Natural killer cell treated with Interleukin-12 subunit alpha and Interleukin-12 subunit beta and Interleukin-15 and Interleukin-18, amount 100 ng/mL, for 72 hours (primary cell): ENCODE measurements at places on chromosomes 1 and 21. TPM values are rescaled to one million over a fixed set of nuclear protein-coding genes. Genes with fewer than 3 reads are reported as not detected.

FOXO6 gene
- total RNA-seq, result not detected

DNA sequence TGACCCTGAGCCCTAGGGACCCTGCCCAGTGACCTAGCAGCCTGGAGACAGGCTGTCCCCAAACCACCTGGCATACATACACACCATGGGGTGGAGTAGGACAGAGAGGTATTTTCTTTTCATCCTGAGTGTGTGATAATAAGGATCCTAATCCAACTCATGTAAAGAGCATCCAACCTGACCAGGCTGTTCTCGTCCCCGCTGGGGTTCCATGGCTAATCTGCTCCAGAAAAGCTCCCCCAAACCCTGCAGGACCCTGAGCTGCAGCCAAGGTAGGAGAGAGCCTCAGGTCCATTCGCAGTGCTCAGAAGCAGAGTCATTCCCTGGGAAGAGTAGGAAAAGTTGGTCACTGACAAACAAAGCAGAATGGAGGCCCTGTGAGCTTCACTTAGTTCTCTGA lies 31.4 kb downstream of the KCND3 start:
- H3K27me3 ChIP-seq, result peaks cover 24% of the 10 kb centered on the region
- H3K36me3 ChIP-seq, result no peaks in the 10 kb centered on the region
- no peak overlapping the region for H3K4me3 ChIP-seq
- DNase-seq, result no peak
- H3K27ac ChIP-seq, result no peak overlapping the region
- H3K4me1 ChIP-seq, result no peaks in the 10 kb centered on the region

GRCh38 chr1:244556263-244556662 lies 95.2 kb downstream of the CATSPERE start:
- no peak overlapping the region for H3K4me3 ChIP-seq
- peaks cover 8% of the 10 kb centered on the region for H3K36me3 ChIP-seq
- H3K27me3 ChIP-seq, result no peaks in the 10 kb centered on the region
- H3K4me1 ChIP-seq, result no peaks in the 10 kb centered on the region
- no peak overlapping the region for H3K27ac ChIP-seq
- no peak for DNase-seq

GRCh38 chr1:16720351-16721223 lies 19.7 kb upstream of the RNU1-4 start:
- no peaks in the 10 kb centered on the region for H3K36me3 ChIP-seq
- no peak for DNase-seq
- peaks cover 21% of the 10 kb centered on the region for H3K27me3 ChIP-seq
- H3K27ac ChIP-seq, result no peak overlapping the region

GRCh38 chr1:33231166-33231565 lies 25.1 kb upstream of the ZNF362 start:
- peaks cover 16% of the 10 kb centered on the region for H3K27me3 ChIP-seq
- H3K36me3 ChIP-seq, result no peaks in the 10 kb centered on the region
- no peak overlapping the region for H3K4me3 ChIP-seq
- H3K27ac ChIP-seq, result no peak overlapping the region
- H3K4me1 ChIP-seq, result no peaks in the 10 kb centered on the region

NBPF20 gene
- 1.0 TPM for total RNA-seq

DNA sequence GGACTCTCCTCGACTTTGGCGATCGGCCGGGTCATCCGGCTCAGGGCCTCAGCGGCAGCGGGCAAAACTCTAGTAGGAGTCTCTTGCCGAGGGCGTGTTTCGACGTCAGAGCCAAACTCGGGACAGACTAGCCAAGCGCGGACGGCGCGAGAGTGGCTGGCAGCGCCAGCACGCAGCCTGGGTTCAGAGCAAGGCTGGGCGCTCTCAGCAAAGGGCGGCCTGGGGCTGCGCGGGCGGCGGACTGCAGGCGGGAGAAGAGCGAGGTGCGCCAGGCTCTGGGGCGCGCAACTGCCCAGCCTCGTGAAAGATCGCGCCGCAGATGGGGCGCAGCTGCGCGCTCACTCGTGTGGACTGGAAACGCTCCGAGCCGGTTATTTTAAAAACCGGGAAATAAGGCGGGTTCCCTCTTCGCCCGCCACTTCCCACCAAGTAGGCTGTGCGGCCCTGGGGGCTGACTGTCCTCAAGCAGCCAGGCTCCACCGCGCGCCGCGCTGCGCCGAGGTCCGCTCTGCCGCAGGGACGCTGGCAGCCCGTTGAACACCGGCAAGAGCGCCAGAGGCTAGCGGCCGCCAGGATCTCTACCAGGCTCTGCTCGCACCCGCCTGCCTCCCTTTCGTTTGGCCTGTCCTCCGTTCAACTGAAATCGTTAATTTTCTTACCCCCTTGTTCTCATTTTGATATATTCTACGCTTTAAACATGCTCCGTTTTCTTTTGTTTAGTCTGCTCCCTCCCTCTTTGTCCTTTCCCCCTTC lies 2.4 kb downstream of the ALX3 start:
- no peaks in the 10 kb centered on the region for H3K36me3 ChIP-seq
- no peak overlapping the region for H3K27ac ChIP-seq

CHI3L1 gene
- 1.6 TPM for total RNA-seq

HCRTR1 gene
- total RNA-seq, result not detected

CEPT1 gene
- total RNA-seq, result 41.6 TPM

ARHGEF19 gene
- 13.0 TPM for total RNA-seq

GRCh38 chr1:1962752-1963151 lies 40.8 kb downstream of the CFAP74 start:
- H3K4me1 ChIP-seq, result no peaks in the 10 kb centered on the region
- no peak overlapping the region for H3K27ac ChIP-seq
- peaks cover 18% of the 10 kb centered on the region for H3K27me3 ChIP-seq

- H3K4me1 ChIP-seq, result no peaks in the 10 kb centered on the region
- no peak for DNase-seq
- no peaks in the 10 kb centered on the region for H3K36me3 ChIP-seq
- H3K4me3 ChIP-seq, result no peak overlapping the region
- H3K27ac ChIP-seq, result no peak overlapping the region
Observed at GRCh38 chr1:210709701-210710100, 381.0 kb downstream of the HHAT start.

SELENBP1 gene
- not detected for total RNA-seq

LGR6 gene
- 5.9 TPM for total RNA-seq

GRCh38 chr1:83970802-83971201 lies 28.1 kb downstream of the TTLL7 start:
- H3K36me3 ChIP-seq, result no peaks in the 10 kb centered on the region
- H3K4me1 ChIP-seq, result no peaks in the 10 kb centered on the region
- peaks cover 35% of the 10 kb centered on the region for H3K27me3 ChIP-seq
- no peak overlapping the region for H3K27ac ChIP-seq

GRCh38 chr1:29531596-29531995 lies 295.3 kb downstream of the PTPRU start:
- H3K4me1 ChIP-seq, result no peaks in the 10 kb centered on the region
- no peak for DNase-seq
- H3K27ac ChIP-seq, result no peak overlapping the region
- H3K27me3 ChIP-seq, result peaks cover 13% of the 10 kb centered on the region
- H3K4me3 ChIP-seq, result no peak overlapping the region
- peaks cover 11% of the 10 kb centered on the region for H3K36me3 ChIP-seq

CAMK1G gene
- not detected for total RNA-seq

DNA sequence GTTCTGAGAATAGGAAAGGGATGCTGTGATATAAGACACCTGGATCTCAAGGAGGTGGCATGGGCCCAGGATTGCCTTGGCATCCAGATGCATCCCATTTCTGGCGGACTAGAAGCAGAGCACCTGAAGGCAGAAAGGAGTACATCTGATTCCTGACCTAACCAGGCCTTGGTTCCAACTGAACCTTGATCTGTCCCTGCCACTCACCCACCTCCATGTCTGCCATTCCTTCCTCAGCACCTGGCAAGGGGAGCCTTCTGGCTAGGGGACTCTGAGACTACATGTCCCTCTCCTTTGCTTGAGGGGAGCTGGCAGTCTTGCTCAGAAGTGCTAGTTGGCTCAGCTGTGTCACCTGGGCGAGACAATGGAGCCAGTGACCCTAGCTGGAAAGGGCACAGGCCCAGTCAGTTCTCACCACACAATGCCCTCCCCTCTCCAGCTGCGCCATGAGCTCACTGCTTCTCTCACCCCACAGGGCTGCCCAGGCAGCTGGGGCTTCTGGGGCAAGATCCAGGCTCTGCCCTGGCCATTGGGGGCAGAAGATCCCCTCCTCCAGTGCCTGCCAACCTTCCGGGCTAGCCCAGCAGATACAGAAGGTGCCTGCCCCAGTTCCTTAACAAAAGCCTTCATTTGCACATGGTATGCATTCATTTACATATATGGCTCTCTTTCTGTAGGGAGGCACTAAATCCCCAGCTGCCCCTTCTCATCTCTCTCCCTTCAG lies 2.9 kb downstream of the IGSF8 start:
- no peak overlapping the region for H3K27ac ChIP-seq
- peak overlapping the region; percentile 3 for H3K4me3 ChIP-seq
- H3K27me3 ChIP-seq, result no peaks in the 10 kb centered on the region
- DNase-seq, result no peak
- H3K36me3 ChIP-seq, result no peaks in the 10 kb centered on the region

DNA sequence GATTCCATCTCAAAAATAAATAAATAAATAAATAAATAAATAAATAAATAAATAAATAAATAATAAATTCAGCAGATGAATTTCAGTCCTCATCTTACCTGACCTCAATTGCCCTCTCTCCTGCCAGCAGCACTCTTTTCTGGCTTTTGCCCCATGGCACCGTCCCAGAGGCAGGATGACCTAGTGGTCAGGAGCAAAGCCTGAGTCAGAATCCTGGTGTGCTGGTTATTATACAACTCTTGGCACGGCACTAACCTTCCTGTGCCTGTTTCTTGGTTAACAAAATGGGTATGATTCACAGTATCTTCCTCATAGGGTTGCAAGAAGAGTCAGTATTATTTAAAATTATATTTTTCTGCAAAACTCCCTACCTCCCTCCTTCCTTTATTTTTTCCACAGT lies 43.0 kb downstream of the NKAIN1 start:
- H3K4me1 ChIP-seq, result no peaks in the 10 kb centered on the region
- no peak overlapping the region for H3K4me3 ChIP-seq
- H3K27me3 ChIP-seq, result peaks cover 8% of the 10 kb centered on the region
- no peaks in the 10 kb centered on the region for H3K36me3 ChIP-seq
- H3K27ac ChIP-seq, result no peak overlapping the region

DNA sequence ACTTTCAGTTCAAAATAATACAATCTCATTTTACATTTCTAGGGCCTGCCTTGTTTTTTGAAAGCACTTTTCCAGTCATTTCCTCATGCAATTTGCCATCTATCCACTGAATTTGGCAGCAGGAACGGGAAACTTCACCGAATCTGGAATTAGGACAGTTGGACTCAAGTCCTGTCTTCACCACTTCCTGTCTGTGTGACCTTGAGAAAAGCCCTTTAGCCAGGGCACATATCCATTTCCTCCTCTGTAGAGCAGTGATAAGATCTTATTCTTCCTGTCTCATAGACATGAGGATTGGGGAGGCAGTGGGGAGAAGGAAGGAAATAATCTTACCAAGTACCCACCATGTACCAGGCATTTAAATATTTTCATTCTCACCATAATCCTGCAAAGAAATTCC lies 12.0 kb downstream of the VAV3 start:
- peaks cover 42% of the 10 kb centered on the region for H3K4me1 ChIP-seq
- H3K4me3 ChIP-seq, result peak overlapping the region; percentile 30
- H3K27ac ChIP-seq, result no peak overlapping the region
- DNase-seq, result no peak

GRCh38 chr1:209823143-209824041 lies 4.4 kb upstream of the UTP25 start:
- H3K36me3 ChIP-seq, result no peaks in the 10 kb centered on the region
- H3K27ac ChIP-seq, result no peak overlapping the region
- H3K4me1 ChIP-seq, result peaks cover 15% of the 10 kb centered on the region

GRCh38 chr1:180407051-180407450 lies 95.3 kb downstream of the ACBD6 start:
- no peaks in the 10 kb centered on the region for H3K27me3 ChIP-seq
- no peaks in the 10 kb centered on the region for H3K36me3 ChIP-seq
- H3K4me3 ChIP-seq, result no peak overlapping the region
- H3K27ac ChIP-seq, result no peak overlapping the region
- DNase-seq, result no peak

- DNase-seq, result no peak
- no peaks in the 10 kb centered on the region for H3K36me3 ChIP-seq
- no peak within 1 kb of the TSS for H3K4me3 ChIP-seq
- no peak within 1 kb of the TSS for H3K27ac ChIP-seq
- H3K4me1 ChIP-seq, result peaks cover 11% of the 10 kb centered on the region
- H3K27me3 ChIP-seq, result peaks cover 8% of the 10 kb centered on the region
Observed at GRCh38 chr1:153626904-153627714, at the start of gene S100A13. TSS of gene S100A13 (minus strand) at chr1:153627505. CDS start at chr1:153626472, 1,033 bp downstream.

GRCh38 chr1:227728059-227728891 lies 6.8 kb downstream of the JMJD4 start:
- no peaks in the 10 kb centered on the region for H3K4me1 ChIP-seq
- H3K27ac ChIP-seq, result no peak overlapping the region
- H3K36me3 ChIP-seq, result peaks cover 9% of the 10 kb centered on the region
- peak overlapping the region; percentile 70 for H3K4me3 ChIP-seq

DNA sequence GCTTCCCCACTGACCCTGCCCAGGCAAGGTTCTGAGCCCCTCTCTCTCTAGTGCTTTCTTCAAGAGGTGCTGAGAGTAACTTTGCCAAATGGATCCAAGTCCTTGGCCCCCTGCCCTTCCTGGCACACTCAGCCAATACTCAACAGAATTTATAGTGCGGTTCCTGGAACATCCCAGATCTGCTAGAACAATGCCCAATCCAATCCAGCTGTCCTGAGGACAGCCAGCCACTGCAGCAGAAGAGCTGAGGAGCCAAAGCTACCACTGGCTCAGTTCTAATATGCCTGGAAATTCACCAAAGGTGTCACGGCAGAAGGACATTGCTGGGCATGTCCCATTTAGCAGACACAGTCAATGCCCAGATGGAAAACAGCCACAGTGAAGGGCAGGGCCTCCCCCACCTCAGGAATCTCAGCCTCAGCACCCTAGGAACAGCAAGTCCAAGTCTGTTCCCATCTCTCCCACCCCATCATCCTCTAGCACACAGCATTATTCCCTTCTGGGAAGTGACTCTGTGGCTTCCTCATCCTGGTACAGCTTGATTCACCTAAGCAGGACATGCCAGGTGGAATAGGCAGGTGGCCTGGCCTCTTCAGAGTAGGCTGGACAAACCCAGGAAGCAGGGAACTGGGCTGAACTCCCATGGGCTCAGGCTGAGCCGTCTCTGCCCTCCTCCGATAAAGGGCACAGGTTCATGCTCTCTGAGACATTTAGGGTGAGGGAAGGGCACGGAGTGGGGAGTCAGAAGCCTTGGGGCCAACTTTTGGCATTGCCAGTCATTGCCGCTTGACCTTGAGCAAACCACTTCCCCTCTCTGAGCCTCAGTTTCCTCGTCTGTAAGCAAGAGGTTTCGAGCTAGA lies 24.6 kb downstream of the PMVK start:
- H3K27ac ChIP-seq, result no peak overlapping the region
- H3K4me1 ChIP-seq, result no peaks in the 10 kb centered on the region
- no peak for DNase-seq

- H3K4me3 ChIP-seq, result no peak overlapping the region
- no peak for DNase-seq
- peaks cover 24% of the 10 kb centered on the region for H3K4me1 ChIP-seq
- H3K27me3 ChIP-seq, result no peaks in the 10 kb centered on the region
- no peak overlapping the region for H3K27ac ChIP-seq
Observed at GRCh38 chr1:202376247-202376646, 27.7 kb downstream of the PPP1R12B start.
